ENCODE measurements at places on chromosomes 12 and 14.
A peak's percentile ranks its signal among the peaks of the same experiment; 100 is the strongest.

DNA sequence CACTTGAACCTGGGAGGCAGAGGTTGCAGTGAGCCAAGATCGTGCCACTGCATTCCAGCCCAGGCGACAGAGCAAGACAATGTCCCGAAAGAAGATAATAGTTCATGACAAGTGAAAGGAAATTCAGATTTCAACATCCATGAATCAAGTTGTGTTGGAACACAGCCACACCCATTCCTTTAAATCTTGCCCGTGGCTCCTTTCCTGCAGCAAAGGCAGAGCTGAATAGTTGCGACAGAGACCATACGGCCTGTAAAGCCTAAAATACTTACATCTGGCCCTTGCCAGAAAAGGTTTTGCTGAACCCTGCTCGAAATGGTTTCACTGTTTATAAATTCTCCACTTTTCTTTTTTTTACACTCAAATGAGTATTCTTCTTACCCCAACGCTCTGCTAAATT is 17.7 kb upstream of the ITPK1 start:
- DNase-seq, result no peak

GRCh38 chr12:109927622-109928021 is 27.5 kb downstream of the TCHP start:
- DNase-seq, result no peak

DNA sequence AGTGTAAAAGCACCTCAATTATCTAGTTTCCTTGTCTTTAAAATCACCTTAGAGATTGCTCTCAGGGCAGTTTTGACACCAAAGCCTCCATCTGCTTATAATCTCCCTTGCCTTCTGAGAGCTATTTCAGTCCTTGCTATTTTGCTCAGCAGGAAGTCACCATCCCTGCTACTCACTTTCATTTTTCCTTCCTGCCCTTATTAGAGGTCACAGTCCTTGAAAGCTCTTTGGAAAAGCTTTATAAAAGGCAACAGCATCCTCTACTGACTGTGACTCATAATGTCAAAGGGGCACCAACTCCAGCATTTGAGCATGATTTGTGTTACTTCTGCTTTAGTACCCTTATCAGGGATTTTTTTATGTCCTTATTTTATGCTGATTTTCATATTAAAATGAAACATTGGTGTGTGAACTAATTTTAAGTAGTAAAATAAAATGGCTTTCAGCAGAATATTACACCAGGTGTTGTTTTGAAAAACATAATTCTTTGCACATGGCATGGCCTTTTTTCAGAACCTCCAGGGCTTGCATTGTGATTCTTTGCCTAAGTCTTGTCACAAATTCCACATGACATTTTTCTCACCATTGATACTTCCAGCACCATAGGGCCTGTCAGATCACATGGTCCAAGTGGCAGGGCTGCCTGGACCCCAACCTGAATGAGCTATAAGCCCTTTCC is 213.0 kb downstream of the ADAMTS20 start:
- DNase-seq, result peak; percentile 27

- peak; percentile 49 for DNase-seq
These were observed 103.1 kb downstream of the SMOC1 start for GRCh38 chr14:69982220-69982839.

Data from right hindlimb (tissue), 1 donor.